ENCODE measurements at places on chromosomes 7 and 10.

DNA sequence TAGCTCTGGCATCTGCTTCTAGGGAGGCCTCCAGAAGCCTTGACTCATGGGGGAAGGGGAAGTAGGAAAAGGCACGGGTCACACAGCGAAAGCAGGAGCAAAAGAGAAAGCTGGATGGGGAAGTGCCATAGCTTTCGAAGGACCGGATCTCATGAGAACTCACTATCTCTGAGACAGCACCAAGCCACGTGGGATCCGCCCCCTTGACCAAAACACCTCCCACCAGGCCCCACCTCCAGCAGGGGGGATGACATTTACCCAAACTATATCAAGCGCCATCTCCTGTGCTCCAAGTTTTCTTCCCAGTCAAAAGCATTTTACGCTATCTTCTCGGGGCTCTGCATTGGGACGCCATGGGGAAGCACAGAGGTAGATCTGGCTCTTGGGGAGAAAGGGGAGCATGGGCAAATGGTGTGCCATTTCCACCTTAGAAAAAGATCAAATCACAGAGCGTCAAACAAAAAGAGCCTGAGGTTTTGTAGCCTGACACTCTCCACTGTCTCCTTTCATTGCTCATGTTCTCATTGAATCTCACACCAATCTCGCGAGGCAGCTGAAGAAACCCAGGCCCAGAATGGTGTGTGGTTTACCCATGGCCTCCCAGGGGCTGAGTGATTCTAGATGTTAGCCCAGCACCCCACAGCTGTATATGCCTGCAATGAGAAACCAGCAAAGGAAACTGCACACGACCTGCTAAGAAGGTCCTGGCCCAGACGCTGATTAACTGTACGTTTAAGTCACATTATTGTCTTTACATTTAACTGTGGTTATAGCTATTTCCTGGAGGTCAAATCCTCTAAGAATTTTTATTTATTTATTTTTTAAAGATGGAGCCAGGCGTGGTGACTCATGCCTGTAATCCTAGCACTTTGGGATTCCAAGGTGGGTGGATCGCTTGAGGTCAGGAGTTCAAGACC, 8.1 kb upstream of the OLAH start:
- no peak for DNase-seq

GRCh38 chr10:88733215-88733614, 26.6 kb upstream of the LIPN start:
- no peak for DNase-seq

- no peak for DNase-seq
Observed at GRCh38 chr7:66307591-66308215, 102.6 kb downstream of the TPST1 start.

DNA sequence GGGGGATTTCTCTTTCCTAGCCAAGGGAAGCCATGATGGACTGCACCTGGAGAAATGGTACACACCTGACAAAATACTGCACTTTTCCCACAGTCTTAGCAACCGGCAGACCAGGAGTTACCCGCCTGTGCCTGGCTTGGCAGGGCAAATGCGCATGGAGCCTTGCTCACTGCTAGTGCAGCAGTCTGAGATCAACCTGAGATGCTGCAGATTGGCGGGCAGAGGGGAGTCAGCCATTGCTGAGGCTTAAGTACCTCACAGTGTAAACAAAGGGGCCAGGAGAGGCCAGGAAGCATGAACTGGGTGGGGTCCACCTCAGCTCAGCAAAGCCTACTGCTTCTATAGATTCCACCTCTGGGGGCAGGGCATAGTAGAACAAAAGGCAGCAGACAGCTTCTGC, 49.4 kb downstream of the OR13A1 start:
- no peak for DNase-seq

DNA sequence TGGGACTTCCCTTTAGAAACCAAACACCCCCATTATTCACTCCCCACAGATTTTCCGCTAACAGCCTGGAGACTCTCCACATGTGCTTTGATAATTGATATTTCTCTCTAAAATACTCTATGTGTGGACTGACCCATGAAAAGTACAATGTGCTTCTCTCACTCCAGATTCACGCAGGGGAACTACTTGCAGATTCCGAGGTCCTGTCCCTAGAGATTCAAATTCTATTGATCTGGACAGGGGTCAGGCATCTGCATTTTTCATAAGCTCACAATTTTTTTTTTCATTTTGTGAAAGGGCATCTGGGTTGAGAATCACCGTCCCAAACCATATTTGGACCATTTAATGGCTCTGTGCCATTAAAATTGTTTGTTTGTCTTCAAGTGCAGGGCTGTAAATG, 98.7 kb downstream of the CALCR start:
- DNase-seq, result no peak

DNA sequence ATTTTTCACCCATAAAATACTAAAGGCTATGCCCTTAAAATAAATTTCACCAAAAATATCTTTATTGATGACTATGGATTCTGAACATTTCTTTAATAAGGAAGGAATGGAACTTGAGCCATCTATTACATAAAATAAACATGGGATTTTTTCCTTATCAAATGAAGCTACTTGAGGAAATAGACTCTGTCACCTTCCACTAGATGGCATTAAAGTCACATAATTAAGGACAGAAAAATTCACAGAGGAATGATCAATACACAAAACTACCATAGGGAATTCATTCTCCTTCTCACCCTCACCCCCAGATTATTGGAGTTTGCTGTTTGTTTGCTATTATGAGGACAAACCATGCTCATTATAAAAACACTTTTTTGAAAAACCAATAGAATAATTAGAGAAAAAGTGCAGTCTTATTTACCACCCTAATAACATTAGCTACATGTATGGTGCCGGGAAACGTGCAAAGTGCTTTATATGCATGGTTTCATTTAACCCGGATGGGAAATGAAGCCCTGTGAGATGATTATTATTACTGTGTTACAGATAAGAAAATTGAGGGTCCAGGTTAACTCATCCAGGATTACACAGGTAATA, 21.1 kb upstream of the FOXI2 start:
- DNase-seq, result peak; percentile 20

DNA sequence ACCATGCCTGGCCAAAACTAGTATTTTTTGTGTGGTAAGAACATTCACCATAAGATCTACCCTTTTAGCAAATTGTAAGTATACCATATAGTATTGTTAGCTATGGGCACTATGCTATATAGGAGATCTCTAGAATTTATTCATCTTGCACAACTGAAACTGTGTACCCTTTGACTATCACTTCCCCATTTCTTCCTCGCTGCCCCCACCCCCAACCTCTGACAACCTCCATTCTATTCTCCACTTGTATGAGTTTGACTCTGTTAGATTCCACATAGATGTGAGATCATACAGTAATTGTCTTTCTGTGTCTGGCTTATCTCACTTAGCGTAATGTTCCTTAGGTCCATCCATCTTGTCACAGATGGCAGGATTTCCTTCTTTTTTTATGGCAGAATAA, 3.6 kb downstream of the CASP7 start:
- DNase-seq, result no peak

GRCh38 chr10:44888886-44889285, 22.3 kb upstream of the TMEM72 start:
- DNase-seq, result no peak

DNA sequence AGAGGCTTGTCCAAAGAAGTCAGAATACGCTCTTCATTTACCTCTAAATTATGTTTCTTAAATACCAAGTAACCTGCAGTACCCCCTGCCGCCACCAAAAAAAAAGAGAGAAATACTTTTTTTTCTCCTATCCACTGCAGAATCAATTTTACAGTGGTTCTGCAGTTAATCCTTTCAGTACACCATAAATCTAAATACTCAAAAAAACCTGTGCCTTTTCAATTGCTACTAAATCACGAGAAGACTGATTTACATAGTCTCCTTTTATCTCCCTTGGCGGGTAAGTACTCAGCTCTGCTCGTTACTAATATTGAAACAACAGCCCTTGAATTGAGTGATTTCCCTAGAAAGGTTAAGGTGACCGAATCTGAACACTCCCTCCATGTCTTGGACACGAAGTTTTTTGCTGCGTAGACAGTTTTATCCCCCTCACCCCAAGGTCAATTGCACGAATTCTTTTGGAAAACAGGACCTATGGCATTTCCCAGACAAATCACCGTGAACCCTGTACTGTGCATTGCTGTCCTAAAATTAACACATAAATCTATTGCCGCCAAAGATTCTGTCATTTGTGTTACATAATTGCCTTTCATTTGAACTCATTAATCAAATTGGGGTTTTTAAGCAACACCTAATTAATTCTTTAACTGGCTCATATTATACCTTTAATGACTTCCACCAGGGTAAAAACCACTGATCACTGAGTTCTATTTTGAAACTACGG, 512 bp upstream of the VIM start:
- no peak for DNase-seq

GRCh38 chr10:116460219-116460618, 32.6 kb downstream of the PNLIPRP3 start:
- no peak for DNase-seq

- no peak for DNase-seq
Observed at GRCh38 chr10:17865351-17865750, 56.2 kb downstream of the MRC1 start.

DNA sequence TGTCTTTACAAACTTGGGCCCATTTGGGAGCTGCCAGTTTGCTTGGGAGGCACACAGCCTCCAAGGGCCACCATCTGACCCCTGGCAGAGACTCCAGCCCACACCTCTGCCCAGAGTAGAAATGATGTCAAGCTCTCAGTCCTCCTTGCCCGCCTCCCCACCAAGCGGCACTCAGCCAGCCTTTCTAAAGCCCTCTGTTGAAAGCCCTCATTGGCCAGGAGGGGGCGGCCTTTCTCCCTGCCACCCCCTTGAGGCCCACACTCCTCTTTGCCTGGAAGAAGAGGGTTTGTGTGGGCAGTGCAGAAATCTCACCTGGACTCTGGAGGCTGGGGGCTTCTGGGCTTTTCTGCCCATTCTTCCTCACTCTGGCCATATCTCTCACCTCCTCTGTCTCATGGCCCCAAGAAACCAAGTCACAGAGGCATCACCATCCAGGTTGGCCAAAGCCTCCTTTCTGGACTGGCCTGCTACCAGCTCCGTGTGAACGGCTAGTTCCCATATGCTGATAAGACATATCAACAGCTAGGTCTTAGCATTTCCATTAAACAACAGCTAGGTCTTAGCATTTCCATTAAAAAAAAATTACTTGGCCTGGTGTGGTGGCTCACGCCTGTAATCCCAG, 36.1 kb downstream of the UBTD1 start:
- no peak for DNase-seq

DNA sequence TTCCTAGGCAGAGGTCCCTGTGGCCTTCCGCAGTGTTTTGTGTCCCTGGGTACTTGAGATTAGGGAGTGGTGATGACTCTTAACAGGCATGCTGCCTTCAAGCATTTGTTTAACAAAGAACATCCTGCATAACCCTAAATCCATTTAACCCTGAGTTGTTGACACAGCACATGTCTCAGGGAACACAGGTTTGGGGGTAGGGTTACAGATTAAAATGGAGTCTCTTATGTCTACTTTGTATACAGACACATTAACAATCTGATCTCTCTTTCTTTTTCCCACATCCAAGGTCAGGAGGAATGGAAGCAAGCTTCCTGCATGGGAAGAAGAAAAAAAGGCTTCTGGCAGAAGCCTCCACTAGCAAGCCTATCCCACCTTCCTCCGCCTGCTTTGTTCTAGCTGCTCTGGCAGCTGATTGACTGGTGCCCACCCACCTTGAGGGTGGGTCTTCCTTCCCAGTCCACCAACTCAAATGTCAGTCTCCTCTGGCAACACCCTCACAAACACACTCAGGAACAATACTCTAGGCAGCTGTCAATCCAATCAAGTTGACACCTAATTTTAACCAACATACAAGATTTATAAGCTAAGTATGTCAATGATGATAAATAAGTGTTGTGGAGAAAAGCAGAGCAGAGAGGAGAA, 176.5 kb upstream of the CCZ1B start:
- no peak for DNase-seq

- peak; percentile 65 for DNase-seq
Observed at GRCh38 chr7:95772298-95772770, at the start of gene DYNC1I1. Gene DYNC1I1 (plus strand): TSS chr7:95772554. CDS start chr7:95804730, 32,176 bp downstream.

DNA sequence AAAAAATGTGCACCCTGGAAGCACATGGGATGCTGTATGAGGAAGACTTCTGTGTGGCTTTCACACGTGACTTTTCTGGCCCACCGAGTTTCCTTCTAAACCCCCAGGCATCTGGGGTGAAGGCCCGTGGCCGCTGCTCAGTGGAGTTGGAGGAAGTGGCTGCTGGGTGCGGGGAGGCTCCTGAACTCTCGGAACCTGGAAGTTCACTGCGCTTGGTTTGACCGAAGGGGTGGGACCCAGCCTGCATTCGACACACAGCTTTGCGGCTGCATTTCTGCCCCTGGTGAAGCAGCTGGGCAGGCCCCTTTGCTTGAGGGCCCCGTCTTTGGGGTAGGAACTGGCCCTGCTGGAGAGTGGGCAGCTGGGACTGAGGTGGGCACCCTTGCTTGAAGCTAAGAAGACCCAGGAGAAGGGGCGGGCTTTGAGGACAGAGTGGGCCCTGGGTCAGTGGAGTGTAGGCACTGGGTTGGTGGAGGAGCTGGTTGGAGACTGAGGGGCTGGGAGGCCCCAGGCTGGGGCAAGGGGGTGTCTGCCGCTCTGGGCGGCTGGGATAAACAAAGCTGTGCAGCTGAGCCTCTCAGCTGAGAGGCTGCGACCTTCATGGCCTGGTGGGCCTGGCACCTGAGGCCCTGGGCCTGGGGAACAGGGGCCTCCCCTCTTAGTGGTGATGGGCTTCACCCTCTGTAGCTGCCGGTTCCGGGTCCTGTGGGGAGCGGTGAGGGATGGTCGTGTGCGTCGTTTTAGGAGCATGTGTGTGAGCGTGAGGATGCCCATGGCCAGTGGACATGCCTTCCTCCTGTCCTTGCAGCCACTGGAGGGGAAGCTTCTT, 78.0 kb downstream of the INPP5A start:
- no peak for DNase-seq

- no peak for DNase-seq
Observed at GRCh38 chr10:33009244-33010131, 51.5 kb upstream of the ITGB1 start.

GRCh38 chr10:132532749-132533560, 4.6 kb upstream of the INPP5A start:
- peak; percentile 22 for DNase-seq

DNA sequence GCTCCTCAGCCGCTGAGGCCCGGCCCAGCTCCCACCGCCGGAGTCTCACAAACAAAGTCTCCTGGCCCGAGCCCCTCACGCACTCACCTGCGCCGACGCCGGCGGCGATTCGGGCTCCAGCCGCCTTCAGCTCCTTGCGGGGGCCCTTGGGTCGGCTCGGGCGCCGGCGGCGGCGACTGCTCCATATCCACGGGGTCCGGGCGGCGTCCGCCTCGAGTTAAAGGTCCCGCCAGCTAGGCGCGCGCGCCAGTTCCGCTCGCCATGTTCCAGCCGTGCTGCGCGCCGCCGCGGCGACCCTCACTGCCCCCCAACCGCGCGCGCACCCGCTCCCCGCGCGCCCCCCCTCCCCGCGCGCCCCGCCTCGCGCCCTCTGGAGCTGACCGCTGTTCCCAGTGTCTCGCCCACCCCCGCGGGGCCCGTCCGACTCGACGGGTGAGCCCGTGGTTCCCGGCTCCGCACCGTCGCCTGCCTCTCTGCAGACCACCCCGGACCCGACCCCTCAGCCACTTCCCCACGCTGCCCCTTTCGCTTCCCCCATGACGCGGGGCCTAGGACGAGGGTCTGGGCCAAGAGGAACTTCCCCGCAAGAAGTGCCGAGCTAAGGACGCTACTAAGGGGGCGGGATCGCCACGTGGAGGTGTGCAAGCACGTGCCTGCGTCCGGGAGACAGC, 396.1 kb downstream of the ZNF33B start:
- DNase-seq, result no peak
